ENCODE measurements at places on chromosomes 5 and 9.

- no peak for DNase-seq
These were observed 55.6 kb downstream of the MACROH2A1 start for GRCh38 chr5:135343413-135343812.

DNA sequence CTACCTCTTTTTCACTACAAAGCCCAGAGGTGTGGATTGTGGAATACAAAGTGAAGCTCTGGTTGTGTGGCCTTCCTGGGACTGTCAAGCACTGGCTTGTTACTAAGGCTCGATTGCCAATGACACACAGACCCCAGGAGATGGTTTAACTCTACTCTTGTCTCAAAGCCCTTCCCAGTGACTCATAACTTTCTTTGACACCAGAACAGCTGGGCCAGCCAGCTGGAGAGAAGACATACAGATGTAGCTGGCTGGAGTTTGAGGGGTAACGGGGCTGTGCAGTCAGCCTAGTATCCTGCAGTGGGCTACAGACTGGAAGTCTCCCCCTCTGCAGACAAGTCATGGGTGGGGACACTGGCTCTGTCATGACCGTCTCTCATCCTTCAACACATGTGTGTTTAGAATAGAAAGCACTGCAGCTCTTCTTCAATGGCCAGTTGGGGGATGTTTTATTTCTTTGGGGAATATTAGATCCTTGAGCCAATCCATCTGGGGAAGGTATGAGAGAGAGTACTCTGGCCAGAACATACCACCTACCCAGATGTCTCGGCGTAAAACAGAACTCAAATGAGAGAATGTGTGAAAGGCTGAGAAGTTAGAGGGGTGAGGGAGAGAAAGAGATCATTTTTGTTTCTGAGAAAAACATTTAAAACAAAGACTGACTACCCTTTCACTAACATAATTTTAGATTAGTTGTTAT lies 53.3 kb downstream of the SEMA6A start:
- no peak for DNase-seq

DNA sequence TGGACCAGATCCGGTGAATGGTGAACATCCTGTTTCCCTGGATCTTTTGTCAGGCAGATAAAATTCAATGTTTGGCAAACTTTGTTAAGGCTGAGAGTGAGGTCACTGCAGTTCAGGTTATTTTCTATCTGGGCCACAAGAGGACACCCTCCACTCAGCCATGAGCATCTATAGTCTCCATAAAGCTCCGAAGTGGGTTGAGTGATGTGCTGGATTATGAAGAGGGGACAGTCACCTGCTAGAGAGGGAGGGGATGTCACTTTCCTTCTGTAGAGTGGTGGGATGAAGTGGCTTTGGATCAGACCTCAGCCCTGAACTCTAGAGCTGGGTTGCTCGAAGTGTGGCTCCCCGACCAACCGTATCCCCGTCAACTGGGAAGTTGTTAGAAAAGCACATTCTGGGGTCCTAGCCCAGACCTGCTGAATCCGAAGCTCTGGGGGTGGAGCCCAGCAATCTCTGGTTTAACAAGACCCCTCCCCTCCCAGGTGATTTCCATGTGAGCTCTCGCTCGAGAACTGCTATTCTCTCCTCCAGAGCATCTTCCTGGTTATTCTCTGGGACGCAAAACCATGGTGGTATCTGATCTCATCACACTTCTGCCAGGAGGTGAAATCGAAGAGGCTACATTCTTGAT lies 31.8 kb upstream of the FGF1 start:
- DNase-seq = no peak

DNA sequence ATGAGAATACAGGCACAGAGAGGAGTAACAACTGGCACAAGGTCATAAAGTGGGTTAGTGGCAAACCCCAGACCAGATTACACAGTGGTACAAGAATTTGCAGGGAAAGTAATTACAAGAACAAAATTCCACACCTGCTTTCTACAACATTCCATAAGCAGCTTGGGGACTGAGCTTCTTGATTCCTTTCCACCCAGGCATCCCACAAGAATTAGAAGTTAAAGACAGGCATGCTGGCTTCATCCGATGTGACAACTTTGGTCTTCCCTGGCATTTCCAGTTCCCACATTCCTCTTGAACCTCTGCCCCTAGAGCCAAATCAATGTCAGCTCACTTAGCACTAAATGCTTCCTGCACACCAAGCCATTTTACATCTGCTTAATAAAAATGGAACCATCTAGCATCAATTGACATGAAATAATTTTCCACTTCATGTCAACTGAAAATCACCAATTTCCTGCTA lies 435.8 kb upstream of the PAPPA start:
- DNase-seq = no peak

DNA sequence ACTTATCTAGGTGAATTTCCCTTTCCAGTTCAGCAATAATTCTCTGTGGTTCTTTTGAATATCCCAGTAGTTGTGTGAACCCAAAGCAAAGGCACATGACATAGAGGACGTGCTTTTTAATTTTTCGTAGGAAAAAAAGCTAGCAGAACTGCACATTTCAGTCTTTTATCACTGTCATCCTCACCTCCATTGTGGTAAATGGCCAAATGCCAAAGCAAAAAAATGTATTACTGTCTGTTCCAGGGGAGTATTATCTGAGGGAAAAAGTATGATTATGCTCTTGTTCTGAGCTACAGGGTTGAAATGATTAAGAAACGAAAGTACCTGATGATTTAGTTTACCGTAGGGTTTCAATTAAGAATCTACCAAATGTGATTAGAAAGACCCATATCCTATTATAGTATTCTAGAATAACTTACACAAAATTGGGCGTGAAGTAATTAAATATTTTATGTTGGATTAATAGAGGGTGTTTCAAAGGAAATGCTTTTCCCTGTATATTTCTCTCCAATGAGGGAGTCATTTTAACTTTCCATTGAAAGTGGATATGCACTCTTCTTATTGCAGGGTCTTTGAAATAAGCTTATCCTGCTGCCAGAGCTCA lies 62.7 kb downstream of the CAVIN4 start:
- DNase-seq = no peak
